ENCODE measurements at places on chromosomes 7 and 10.

DNA sequence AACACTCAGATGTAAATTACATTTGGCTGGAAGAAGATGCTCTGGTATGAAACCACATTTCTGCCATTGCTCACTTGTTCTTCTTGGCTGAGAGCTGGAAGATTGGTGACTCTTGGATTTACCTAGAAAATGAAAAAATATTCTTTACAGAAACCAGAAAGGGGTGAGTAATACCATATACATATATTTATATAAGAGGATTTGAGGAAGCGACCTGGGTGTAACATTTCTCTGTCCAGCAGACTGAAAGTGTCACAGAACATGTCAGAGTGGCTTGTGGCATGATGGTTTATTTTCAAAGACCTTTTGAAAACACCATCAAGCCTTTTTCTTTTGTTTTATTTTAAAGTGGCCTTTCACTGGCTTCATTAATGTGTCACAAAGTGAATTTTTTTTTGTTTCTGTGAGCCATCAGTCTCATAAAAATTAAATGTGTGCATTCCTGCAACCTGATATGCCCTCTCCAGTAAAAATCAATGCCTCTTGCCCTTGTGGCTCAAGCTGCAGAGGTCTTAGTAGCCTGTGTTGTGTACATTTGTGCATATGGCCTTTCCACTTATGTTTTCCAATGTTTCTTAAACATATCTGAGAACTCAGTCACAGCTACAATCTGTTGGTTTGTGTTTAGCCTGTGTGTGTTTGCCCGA lies 23.5 kb downstream of the CREB5 start:
- DNase-seq, result no peak

GRCh38 chr7:149850716-149851115 lies 12.5 kb downstream of the ZNF862 start:
- no peak for DNase-seq

DNA sequence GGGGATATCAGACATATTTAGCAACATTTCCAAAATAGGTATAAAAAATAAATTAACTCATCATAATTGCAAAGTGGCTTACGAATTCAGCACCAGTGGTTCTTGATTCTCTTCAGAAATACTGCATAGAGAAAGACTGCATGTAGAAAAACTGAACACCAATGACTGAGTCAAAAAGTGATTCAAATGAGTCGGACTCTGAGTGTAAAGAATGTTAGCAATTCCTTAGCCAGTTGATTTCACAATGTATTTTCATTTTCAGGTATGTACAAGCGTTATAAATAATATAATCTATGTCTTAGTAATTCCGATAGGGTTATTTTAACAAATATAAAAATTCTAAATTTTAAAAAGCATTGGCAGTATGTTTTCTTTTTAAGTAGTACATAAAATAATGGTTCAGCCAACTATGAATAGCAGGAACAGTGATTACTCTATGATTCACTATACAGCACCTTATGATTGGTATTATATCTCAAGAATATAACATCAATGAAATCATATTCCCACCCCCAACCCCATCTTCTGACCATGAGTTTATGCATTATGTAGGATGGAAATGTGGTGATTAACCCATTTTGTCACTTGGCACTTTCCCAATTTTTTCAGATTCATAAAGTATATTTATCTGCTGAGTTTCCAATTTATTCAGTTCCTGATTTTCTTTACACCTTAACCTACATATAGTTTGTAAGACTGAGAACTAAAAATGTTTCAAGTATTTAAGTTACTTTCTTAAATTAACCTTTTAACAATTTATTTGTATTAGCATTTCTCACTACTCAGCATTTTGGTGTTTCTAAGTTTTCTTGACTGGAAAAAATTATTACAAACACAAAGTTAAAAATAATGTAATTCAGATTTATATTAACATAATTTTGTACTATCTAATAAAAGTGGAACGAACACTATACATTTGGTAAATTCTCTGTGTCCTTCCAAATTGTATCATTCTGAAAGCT lies 33.9 kb downstream of the DNAJC1 start:
- no peak for DNase-seq

GRCh38 chr7:84841809-84842208 lies 345.0 kb downstream of the SEMA3D start:
- DNase-seq, result peak; percentile 37

GRCh38 chr7:141013345-141013715 lies 1.4 kb downstream of the MRPS33 start:
- DNase-seq, result no peak

- DNase-seq, result no peak
These were observed 816 bp upstream of the SDK1 start for GRCh38 chr7:3300221-3300650.

GRCh38 chr7:30988351-30989005 lies 24.7 kb downstream of the GHRHR start:
- DNase-seq, result no peak
